ENCODE measurements at places on chromosomes 2 and 18. TPM values are rescaled to one million over a fixed set of nuclear protein-coding genes. Genes with fewer than 3 reads are reported as not detected.

Gene SETBP1
- 2.7 TPM for total RNA-seq

Gene REG3A
- total RNA-seq, result not detected

Gene TCF23
- total RNA-seq, result not detected

Gene CCL20
- 1.0 TPM for total RNA-seq

Gene CTLA4
- total RNA-seq, result 1.7 TPM

Gene STARD6
- total RNA-seq, result not detected

Gene ALMS1
- total RNA-seq, result 13.7 TPM

Gene SLC19A3
- total RNA-seq, result not detected

Gene TOGARAM2
- 0.19 TPM for total RNA-seq

Gene FTCDNL1
- total RNA-seq, result 0.23 TPM

Gene SLC5A7
- total RNA-seq, result not detected

GRCh38 chr2:240259201-240259923 is 118.9 kb upstream of the OTOS start:
- DNase-seq, result no peak

DNA sequence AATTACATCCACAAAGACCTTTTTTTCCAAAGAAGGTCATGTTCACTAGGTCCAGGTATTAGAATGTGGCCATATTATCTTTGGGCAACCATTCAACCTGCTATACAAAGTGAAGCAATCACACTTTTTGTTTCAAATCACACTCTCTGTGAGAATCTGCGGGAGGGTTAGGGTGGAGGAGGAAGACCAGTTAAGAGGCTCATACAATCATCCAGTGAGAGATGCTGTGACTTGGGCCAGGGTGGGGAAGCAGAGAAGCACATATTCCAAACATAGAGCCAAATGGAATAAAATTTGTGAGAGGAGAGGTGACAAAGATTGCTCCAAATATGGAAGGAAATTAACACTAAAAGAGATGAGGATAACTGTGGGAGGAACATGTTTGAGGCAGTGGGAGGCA is 351.6 kb downstream of the CYRIA start:
- no peak for DNase-seq

GRCh38 chr2:188495969-188496431 is 204.3 kb downstream of the GULP1 start:
- DNase-seq, result no peak

GRCh38 chr2:165164201-165164600 is 39.6 kb downstream of the SCN3A start:
- no peak for DNase-seq

DNA sequence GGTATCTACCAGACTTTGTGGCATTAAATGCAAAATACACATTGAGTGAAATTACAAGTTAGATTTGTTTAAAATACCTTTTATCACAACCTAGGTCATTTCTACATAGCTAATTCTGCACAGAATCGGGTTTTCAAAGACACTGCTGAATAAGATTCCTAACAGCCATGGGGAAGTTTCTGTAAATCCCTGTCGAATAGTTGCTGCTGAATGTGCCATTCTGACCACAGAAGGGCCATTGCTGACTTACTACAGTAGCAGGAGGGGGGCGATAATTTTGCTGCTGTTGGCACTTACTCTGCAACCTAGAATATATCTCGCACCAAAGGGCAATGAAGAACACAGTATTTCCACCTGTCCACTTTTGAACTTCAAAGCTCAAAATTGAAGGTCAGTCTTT is 232.8 kb downstream of the TCF4 start:
- DNase-seq, result no peak

DNA sequence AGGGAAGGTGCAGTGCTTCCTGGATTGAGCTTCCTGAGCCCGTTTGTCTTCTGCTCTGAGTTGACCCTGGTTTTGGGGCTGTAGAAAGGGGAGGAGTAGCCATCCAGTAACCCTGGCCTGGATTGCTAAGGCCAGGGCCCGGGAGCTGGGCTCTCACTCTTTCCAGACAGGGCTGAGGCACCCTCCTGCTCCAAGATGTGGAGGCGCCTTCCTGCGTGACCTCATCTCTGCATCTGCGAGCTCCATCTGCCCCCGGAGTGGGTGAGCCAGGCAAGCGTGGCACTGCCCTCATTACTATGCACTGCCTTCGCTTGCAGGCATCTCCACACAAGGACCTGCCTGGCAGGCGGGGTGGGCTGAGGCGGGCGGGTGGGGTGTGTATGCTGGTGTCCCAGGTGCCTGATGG is 58.0 kb downstream of the RAB31 start:
- no peak for DNase-seq

GRCh38 chr18:65751155-65752085 is 608 bp downstream of the CDH7 start:
- no peak for DNase-seq

GRCh38 chr2:157264099-157264498 is 6.6 kb downstream of the GALNT5 start:
- DNase-seq, result no peak

- no peak for DNase-seq
Observed at GRCh38 chr2:86174445-86174844, 20.8 kb downstream of the IMMT start.

- DNase-seq, result no peak
Observed at GRCh38 chr2:3637692-3638455, 20.1 kb upstream of the ALLC start.

GRCh38 chr2:61535449-61535848 is 2.7 kb downstream of the XPO1 start:
- DNase-seq, result peak; percentile 8

GRCh38 chr18:36633961-36634412 is 194.8 kb downstream of the TPGS2 start:
- DNase-seq, result no peak

DNA sequence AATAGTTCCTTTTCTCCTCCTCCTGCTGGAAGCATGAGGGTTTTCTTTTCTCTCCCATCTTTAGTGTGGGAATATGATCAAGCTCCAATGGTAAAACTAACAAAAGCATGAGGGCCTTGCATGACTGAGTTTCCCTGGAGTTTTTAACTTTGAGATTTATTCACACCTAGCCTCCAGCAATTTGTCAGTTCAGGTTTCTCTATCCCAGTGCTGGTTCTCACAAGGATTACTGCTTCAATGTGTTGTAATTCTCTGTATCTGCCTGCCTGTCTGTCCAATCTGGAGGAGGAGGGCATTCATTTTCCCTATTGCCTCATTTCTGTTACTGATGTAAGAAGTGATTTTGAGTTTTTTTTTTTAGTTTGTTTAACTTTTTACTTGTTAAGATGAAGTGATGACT is 57.6 kb upstream of the RPRM start:
- DNase-seq, result no peak

- no peak for DNase-seq
Observed at GRCh38 chr2:69680001-69680675, 36.6 kb upstream of the AAK1 start.

- DNase-seq, result no peak
Observed at GRCh38 chr2:164803776-164804466, 37.7 kb downstream of the COBLL1 start.

- DNase-seq, result peak; percentile 58
Observed at GRCh38 chr18:56799756-56800155, 148.6 kb downstream of the WDR7 start.

DNA sequence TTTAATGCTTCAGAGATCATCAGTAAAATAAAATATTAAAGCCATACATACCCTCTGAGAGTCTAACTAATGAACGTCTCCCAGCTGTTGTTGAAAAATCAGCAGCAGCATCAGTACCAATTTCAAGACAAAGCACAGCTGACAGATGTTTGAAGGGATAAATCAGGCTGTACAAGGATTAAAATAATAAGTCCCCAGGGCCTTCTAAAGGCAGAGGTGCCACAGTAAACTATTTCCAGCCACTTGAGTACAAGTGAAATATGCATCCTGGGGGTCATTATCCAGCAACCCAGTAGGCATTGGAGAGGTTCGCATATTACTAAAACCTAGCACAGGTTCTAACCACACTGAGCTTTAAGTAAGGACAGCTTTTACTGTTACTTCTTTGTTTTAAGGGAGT is 76.9 kb downstream of the NXPH2 start:
- DNase-seq, result no peak

GRCh38 chr2:37877457-37878315 is 47.4 kb upstream of the RMDN2 start:
- peak; percentile 83 for DNase-seq

DNA sequence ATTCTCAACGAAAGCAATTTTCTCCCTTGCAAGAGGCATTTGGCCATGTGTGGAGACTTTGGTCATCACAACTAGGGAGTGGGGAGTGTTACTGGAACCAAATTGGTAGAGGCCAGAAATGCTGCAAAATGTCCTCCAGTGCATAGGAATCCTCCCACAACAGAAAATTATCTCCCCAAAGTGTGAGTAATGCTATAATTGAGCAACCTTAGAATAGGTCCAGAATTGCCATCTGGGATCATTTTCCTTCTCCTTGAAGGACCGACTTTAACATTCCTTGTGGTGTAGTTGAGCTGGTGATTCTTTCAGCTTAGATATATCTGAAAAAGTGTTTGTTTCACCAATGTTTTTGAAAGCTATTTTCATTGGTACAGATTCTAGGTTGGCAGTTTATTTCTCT is 111.2 kb upstream of the SMIM21 start:
- no peak for DNase-seq

- DNase-seq, result no peak
Observed at GRCh38 chr2:172089633-172090032, 4.3 kb downstream of the DLX1 start.

DNA sequence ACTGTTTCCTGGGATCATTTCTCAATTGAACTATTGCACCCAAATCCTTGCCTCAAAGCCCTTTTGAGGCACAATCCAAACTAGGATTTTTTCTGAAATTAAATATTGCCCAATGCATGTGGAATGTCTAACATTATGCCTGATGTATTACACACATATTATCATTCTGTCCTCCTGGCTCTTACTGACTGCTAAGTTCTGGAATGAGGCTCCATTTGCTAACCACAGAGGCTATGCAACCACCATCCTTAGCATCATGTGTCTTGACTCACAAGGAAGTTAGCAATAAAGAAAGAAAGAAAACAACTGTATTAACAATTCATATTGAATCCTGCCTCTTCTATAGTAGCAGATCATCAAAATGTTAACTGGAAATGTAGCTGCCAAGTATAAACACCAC is 1142.7 kb downstream of the CNTNAP5 start:
- no peak for DNase-seq

- DNase-seq, result no peak
Observed at GRCh38 chr2:210540900-210541289, 15.5 kb upstream of the CPS1 start.
